ENCODE measurements at places on chromosomes 4 and X.

DNA sequence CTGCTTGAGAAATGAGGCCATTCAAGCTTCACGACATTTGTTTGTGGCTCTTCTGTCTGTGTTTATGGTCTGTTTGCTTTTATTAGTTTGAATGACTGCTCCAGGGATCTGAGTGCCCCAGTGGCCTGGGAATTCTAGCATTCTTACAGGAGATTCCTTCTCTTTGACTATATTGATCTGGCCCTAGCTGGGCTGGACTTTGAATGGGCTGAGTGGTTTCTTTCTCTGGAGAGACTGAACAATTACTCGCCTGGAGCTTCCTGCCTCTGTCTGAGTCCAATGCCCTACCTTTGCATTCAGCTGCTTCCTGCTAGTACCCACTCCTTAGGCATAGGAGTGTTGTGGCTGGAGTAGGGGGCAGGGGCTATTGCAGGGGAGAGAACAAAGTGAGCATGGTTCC lies 51.2 kb upstream of the EDA start:
- no peak for DNase-seq

GRCh38 chr4:125758438-125758837 lies 443.7 kb downstream of the FAT4 start:
- no peak for DNase-seq

DNA sequence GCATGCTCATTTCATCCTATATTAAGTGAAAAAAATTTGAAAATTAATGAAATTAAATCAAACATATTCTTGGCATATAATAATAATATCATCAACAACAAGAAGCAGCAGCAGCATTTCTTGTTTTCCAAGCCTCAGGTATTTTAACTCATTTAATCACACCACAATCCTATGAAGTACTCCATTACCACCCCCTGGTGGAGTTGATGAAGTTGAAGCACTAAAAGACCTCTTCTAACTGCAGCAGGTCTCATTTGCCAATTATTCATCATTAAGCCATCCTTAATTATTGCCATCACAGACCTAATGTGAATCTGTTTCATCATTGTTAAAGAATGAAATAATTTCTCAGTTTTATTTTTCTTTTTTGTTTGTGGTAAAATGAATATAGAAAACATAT lies 801.4 kb upstream of the GRID2 start:
- peak; percentile 42 for DNase-seq

GRCh38 chrX:24515447-24515846 lies 50.4 kb downstream of the PDK3 start:
- peak; percentile 10 for DNase-seq

DNA sequence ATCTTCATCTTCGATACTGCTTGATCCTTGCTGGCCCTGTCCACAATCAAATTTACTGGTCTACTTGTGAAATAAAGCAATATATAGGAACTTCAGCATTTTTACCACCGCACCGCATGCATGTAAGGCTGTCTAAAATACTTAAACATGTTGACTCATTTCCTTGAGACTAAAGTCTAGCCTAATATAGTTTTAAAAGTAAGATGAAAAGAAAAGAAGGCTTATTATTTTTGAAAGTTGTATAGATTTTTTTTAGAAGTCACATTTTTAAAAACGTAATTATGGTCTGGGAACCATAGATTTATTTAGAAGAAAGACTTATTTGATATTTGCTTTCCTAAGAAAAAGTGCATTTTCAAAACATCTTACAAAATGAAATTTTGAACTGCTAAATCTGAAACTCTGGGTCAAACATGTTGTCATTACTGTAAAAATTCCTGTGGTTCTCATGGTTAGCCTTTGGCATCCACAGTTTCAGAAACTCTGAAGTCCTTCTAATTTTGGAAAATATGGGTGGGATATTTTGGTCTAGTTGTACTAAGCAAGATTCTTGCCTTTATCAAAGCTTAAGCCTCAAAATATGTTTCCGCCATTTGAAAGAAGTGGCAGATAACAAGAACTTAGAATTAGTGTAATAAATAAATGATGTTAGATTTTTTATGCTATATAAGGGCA lies 423.5 kb upstream of the CTSO start:
- DNase-seq = no peak

DNA sequence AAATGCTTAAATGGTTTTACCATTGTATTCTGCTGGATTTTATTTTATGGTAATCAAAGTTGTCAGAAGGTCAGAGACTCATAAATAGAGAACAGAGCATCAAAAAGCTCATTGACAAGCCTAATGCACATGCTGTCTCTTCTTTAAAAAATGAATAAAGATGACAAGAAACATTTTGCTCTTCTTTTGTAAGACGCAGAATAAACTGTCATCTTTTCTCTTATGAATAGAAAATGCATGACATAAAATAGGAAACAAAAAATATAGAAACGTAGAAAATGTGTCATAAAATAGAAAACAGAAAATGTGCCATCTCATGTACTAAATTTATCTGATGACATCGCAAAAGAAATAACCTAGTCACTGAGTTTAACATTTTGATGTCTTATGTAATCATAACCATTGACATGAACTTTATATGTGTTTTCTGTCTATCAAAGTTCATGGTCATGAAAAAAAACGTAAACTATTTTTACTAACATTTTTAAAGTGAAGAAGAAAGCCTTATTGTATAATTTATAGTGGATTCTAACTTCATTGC lies 484.1 kb downstream of the TRIML1 start:
- no peak for DNase-seq

- DNase-seq = no peak
These were observed 114.6 kb downstream of the UBE2K start for GRCh38 chr4:39812500-39812899.

GRCh38 chr4:7457201-7458065 lies 22.7 kb upstream of the PSAPL1 start:
- no peak for DNase-seq

DNA sequence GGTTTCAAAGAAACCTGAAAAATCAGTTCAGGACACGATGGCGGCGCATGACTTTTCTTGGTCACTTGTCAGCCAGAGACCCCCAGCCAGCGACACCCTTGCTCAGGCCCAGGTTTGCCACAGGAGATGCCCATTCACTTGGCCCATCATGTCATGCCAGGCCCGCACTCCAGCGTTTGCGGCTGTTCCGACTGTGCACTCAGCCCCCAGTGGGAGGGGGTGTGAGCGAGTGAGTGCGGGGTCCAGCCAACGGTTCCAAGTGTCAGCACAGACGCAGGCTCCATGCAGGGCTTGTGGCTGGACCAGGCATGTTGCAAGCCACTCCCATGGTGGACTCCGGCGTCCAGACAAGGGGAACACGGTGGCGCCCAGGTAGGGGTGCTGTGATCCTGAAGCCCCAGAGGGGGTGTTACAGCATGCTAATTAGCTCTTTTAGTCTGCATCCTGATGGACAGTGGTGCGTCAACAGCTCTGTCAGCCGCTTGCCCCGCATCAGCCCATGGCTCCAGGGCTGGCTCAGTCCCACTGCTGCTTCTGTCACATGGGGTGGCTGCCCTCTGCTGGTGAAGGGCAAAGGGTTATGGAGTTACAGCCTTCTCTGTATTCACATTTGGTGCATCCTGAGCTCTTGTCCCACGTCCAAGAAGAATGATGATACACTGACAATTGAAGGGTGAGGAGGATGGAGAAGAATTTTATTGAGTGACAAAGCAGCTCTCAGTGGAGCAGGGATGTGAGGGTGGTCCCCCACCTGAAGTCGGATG lies 3.7 kb upstream of the MAEA start:
- peak; percentile 55 for DNase-seq

DNA sequence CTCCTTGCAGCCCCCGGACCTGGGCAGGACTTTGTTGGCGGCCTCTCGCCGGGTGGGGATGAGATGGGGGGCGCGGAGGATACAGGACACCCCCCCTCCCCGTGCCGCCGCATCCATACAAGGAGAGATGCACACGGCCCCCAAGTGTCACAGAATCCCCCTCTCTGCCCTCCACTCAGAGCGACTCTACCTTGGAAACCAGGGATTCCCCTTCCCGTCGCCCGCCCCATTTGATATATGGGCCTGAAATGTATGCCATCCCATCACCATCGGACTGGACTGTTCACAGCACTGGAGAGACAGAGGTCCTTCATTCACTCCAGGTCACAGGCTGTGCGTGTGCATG lies 426 bp downstream of the PORCN start:
- no peak for DNase-seq

- DNase-seq = no peak
These were observed 21.2 kb upstream of the DHRSX start for GRCh38 chrX:2521927-2522386.

DNA sequence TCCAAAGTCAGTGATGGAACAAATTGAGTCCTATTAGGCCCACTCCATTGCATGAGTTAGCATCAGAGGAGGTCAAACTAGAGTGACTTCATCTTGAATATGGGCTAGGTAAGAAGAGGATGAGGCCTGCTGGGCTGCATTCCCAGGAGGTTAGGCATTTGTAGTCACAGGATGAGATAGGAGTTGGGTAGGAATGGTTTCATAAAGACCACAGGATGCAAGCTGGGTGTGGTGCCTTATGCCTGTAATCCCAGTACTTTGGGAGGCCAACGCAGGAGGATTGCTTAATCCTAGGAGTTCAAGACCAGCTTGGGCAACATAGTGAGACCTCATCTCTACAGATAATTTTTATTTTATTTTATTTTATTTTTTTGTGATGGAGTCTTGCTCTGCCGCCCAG lies 26.8 kb downstream of the PDGFRA start:
- no peak for DNase-seq

GRCh38 chrX:10529344-10529743 lies 91.0 kb downstream of the MID1 start:
- DNase-seq = no peak

DNA sequence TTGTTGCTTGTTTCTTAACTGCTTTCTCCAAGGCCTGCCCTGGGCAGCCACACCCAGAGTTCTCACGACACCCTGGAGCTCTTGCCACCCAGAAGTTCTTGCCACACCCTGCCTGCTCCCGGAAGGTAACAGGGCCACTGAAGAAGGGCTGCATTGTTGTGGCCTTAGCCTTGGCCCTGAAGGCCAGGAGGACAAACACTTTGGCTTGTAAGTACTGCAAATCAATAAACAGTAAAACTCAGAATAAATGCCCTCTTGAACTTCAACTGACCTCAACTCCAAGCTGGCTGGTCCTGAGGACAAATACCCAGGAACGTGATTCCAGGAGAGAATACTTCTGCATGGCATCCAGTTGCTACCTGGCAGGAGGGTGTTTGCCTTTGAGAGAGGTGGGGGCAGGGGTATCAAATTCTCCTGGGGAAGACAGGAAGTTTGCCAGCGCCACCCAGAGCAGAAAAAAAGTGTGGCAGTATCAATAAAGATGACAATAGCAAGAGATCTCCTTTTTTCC lies 54.1 kb downstream of the TLR10 start:
- DNase-seq = peak; percentile 33

DNA sequence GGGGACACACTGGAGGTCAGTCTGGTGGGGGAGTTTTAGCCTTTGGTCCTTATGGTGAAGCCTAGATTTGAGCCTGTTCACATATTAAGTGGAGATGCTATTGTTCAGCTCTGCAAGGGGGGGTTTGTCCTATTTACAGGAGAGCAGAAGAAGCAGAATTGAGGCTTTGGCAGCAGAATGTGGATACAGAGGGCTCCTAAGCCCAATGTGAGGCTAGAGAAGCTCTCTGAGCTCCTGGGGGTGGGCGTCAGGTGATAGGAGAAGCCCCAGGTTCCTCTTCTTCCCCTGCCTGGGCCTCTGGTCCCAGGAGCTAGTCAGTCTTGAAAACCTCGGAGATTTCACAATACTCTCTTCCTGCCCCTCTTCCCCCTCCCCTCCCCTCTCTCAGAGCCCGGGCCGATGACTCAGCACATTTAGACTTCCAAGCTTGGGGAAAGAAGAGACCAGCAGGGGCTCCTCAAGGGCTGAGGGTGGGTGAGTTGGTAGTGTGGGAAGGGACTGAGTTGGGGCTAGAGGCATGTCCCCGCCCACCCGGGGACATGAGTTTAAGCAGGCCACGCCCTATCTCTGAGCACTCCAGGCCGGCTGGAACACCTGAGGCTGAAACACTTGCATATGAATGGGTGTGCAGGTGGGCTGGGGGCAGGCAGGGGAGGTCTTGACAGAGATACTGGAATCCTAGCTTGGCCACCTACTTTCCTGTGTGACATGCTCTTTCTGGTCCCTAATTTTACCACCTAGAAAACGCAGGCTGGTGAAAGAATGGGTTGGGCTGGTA lies 3.4 kb downstream of the TFE3 start:
- DNase-seq = peak; percentile 96

DNA sequence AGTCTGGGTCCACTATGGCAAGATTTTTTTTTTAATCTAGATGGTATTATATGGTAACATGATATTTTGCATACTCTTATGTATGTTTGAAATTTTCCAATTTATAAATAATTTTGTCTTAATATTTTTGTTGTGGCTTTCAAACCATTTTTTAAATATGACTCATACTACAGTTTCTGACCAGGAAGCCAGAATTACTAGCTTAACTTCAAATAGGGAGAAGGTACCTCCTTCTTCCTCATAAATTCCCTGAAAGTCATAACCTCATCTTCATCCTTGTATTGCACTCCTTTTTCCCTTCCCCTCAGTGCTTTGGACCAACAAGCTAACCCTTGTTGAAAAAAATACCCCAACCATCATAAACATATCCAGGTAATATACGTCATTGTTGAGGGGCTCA lies 21.6 kb downstream of the ARAP2 start:
- DNase-seq = no peak

GRCh38 chrX:71017396-71017939 lies 50.7 kb downstream of the SNX12 start:
- DNase-seq = no peak

DNA sequence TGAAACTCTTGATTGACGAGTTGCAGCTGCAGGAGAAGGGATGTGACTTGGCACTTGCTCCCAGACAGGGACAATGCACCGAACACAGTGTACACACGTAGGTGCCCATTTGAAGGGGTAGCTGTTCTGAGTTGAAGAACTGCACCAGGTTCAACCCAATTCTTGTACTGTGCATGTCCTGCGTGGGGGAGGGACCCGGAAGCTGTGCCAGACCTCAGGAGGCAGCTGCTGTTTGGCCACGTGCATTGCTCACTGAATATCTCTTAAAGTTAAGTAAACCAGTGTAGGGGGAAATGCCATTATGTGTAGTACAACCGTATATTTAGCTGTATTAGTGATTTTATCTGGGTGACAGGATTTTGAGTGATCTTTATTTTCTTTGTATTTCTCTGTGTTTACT lies 12.0 kb upstream of the RBBP7 start:
- DNase-seq = peak; percentile 16

DNA sequence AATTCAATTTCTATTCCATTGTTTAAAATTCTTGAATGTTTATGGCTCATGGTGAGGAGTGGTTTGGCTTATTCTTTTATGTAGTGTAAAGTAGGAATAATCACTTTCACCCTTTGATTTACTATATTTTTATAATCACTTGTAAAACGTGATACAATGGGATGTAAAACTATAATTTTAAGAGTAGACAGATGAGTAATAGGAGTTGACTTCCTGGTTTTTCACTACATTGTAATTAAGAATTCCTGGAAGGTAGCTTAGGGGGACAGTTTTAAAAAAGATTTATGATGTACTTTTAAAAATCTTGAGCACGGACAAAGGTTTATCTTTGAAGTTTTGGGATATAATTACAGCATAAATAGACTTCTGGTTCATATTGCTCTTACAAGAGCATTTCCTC lies 65.3 kb downstream of the PDGFC start:
- DNase-seq = no peak
